ENCODE measurements at places on chromosomes 1 and 21.

GRCh38 chr1:10507111-10507879 is 32.5 kb downstream of the PEX14 start:
- DNase-seq: peak; percentile 80

DNA sequence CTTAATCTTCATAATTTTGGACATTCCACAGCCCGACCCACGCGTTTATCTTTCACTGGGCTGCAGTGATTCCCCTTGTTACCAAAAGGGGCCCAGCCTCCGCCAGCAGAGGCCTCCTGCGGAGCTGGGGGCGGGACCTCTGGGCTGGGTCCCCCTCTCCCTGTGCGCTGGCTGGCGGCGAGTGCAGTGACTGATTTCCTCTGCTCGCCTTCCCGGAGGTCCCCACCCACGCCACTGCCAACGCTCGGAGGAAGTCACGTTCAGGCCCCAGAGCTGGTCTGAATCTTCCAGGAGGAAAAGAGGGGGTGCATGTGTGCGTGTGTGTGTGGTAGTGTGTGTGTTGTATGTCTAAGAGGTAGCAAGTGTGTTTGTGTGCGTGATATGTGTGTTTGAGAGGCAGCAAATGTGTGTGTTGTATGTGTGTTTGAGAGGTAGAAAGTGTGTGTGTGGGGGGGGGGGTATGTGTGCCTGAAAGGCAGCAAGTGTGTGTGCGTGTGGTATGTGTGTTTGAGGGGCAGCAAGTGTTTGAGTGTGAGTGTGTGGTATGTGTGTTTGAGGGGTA is 35.0 kb upstream of the JAK1 start:
- DNase-seq: peak; percentile 90

DNA sequence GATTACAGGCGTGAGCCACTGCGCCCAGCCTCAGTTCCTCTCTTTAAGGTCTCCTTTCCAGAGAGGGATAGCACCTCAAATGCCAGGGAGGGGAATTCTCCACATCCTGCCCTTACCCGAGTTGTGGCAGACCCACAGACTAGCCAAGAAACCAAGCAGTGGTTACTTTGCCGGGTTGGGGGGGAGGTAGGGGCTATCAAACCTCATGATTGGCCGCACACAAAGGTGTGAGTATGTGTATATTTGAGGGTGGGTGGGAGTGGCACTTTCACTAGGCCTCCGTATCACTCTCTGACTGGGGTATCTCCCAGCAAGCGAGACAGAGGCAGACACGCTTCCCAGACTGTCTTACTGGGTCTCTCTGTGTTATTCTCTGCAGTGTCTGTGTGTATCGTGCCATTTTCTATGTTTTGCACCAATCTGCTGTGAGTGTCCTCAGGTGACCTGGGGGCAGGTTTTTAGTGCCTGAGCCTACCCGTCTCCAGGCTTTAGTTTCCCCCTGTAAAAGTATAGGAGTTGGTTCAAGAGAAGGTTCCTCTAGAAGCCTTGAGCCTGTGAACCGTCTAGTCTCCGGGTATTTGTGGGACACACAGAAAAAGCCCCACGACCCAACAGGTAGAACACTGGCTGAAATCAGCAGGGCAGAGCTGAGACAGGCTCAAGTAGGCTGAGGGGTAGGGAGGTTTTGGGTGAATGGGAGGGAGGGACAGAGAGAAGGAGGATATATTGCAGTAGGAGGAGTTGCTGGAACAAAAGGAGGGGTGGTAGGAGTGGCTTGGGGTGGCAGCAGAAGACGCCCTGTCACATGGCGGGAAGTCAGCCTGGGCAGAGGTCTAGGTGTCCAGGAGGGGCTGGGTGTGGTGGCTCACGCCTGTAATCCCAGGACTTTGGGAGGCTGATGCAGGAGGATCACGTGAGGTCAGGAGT is 10.3 kb downstream of the LMNA start:
- DNase-seq: peak; percentile 75

- DNase-seq: no peak
Measured at GRCh38 chr1:200178340-200178739, 150.8 kb downstream of the NR5A2 start.
